ENCODE measurements at places on chromosomes 16 and 17.

DNA sequence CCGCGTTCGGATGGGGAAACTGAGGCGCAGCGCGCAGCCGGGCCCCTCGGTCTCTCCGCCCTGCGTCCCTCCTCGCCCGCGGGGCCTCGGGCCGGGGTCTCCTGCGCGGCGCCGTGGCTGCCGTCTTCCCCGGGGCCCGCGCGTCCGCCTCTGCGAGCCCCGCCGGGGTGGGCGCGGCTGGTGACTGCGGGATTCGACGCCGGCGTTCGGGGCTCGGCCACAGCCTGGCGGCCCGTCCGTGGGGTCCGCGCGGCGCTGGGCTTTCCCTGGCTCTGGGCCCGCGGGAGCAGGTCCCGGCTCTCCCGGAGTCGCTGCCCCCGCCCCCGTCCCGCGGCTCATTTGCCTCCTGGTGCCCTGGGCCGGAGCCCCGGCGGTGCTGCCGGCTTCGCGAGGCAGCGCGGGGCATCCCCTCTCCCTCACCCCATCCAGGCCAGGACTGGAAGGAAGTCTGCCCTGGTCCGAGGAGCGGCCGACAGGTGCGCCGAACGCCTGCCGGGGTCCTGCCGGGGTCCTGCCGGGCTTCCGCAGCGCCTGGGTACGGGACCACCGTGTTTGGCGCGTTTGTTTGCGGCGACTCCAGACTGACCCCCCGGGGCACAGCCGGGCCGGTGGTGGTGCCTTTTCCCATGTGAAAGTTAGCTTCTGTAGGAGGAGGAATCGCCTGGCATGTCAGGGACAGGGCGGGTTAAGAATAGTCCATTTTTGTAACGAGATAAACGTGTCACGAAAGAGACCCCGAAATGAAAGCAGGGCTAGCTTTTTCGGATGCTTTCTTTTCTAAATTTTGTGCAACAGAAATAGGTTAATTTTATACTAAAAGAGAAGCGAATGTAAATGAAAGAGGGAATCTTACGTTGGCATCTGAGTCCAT is 671 bp downstream of the CHMP6 start:
- DNase-seq, result no peak

DNA sequence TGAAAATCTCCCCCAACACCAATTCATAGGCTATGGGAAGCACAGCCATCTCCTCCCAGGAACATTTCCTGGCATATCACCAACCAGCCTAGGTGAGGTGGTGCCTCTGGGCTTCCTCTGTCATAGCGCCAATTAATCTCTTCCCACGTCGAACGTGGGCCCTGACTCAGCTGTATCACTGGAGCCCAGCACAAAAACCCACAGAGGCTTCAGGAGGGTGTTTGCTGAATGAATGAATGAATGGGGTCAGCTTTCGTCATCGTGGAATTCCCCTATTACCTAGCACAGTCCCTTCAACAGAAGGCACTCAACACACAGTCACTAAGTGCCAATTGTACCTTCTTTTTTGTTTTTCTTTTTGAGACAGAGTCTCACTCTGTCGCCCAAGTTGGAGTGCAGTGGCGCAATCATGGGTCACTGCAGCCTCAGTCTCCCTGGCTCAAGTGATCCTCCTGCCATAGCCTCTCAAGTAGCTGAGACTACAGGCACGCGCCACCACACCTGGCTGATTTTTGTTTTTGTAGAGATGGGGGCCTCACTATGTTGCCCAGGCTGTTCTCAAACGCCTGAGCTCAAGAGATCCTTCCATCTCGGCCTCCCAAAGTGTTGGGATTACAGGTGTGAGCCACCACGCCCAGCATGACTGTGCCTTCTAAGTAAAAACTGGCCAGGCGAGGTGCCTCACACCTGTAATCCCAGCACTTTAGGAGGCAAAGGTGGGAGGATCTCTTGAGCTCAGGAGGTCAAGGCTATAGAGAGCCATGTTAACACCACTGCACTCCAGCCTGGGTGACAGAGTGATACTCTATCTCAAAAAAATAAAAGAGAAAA is 4.1 kb downstream of the ZNF688 start:
- DNase-seq, result no peak

GRCh38 chr17:45147581-45148182 is 593 bp upstream of the HEXIM1 start:
- DNase-seq, result peak; percentile 87

DNA sequence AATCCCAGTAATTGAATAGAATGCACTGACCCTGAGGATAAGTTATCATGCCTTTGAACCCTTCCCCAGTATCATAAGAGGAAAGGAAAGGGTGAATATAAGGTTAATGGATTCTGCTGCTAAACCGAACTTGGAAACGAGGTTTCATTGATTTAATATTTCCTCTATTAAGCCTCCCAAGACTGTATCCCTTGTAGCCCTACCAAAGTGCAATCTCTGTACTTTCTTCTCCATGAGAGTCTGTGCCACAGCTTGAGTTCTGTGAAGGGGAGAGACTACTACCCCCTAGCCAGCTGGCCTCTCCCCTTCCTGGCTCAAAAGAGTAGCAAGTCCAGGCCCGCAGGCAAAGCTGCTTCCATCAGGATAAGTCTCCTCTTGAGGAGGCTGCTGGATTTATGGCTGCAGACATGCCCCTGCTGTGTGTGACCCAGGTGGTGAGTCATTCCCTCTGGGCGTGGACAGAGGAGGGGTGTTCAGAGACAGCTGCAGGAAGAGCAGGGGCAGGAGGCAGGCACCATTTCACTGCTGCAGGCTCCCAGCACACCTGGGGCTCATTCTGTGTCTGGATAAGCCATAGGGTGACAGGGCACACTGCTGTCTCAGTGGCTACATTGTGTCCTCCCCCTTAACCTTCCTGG is 58.4 kb downstream of the TOM1L2 start:
- peak; percentile 72 for DNase-seq

DNA sequence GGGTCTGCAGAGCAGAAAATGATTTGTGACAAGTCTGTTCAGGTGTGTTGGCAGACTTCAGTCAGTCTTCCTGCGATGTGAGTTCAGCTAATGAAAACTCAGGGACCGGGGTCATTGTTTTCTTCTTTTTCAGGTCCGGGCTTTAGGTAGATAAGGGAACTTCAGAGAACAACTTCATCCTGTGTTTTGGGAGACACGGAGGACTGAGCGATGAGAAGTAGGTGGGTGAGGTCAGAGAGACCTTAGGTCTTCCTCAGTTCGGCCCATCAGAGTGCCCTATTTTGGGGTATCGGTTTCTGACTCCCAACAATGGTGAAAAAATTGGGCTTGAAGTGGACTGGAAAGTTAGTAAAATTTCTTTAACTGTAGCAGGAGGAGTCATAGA is 88.9 kb upstream of the ATF7IP2 start:
- no peak for DNase-seq

- no peak for DNase-seq
These were observed 947 bp downstream of the SLC7A6OS start for GRCh38 chr16:68309799-68310198.

DNA sequence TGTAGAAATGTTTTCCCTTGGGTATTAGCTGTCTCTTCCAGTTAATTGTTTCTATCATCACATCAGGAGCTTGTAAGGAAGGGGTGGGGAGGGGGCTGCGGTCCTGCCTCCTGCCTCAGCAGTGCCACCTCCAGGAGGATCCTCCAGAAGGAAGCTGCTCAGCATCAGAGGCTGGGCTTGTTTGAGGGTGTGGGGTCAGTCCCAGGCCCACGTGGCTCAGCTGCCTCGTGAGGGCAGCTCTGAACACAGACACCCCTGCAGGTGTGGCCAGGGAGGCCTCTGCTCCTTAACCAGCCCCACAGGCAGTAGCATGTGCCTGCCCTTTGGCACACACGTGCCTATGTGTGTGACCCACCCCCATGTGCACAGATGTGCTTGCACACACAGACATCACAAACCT is 46.3 kb downstream of the MRM1 start:
- no peak for DNase-seq

DNA sequence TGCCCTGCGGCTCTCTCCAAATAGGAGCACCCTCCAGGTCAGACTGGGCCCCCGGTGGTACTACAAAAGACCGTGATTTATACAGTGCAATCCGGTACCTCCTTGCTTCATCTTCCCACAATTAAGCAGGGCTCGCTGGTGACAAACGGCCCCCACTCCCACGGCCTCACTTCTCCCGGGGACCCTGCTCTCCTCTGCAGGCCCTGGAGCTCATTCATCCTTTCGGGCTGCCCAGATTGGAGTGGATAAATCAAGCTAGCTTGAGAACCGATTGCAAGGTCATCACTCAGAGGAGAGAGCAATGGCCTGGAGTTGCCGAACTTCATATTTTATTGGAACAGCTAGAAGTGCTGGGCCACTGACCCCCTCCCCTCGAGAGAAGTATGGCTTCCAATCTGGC is 193.5 kb upstream of the IRX6 start:
- no peak for DNase-seq

DNA sequence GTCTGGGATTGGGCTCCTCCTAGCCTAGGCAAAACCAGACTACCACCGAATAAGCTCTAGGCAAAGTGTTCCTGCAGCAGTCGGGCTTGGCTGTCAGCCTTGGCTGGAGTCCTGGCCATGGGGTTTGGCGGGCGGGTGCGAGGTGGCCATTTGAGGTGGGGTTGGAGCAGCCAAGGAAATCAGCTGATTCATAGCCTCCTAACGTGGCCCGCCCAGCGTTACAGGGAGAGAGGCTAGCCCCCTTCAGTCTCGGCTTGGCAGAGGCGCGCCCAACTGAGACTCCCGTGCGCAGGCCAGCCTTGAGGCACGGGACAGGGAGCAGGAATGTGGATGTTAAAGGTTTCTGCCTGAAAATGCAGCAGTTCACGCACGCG is 1.9 kb downstream of the PMP22 start:
- DNase-seq, result peak; percentile 90

GRCh38 chr17:56831369-56832095 is 2.2 kb downstream of the C17orf67 start:
- DNase-seq, result no peak

- no peak for DNase-seq
These were observed 1.5 kb upstream of the SHISA6 start for GRCh38 chr17:11239379-11239970.

DNA sequence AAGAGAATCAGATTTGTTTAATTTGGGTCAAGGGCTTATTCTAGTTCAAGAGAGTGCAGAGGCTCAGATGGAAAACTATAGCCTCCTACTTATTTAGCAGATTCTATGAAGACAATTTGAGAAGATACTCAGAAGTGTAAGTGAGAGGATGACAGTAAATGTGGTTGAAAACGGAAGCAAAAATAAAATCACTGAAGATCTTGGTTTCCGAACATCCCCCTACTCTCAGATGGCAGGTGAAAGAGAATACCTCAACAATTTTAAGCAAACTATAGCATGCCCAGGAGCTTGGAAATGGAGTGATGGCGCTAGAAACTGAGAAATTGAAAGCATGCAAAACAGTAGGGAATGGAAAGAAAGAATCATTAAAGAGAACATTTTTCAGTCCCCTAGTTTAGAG is 705.5 kb upstream of the CDH8 start:
- DNase-seq, result no peak

DNA sequence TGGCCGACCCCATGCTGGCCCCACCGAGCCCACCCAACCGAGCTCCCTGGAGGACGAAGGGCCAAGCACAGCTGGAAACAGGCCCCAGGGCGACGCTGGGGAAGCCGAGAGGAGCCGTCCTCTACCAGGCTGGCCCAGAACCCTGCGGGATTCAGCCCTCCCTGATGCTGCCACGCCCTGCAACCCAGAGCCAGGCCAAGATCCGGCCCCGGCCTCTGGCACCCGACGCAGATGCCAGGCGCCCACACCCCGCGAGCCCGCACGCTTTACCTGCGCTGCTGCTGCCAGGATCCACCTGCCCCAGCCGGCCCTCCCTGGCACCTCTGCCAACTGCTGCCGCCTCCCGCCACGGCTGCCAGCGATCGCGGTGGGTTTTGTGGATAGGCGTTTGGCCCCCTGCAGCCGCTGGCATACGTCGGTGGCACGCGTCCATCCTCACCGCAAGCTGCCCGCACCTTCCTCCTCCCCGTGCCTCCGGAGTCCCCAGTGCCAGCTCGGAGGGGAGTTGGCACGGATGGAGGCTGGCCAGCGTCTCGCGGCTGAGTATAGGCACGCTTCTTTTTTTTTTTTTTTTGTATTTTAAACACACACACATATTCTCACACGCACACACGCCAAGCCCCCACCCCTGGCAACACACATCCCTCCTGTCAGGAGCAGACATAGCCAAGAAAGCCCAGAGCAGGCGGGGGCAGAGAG is 41.3 kb upstream of the ACSF3 start:
- no peak for DNase-seq

DNA sequence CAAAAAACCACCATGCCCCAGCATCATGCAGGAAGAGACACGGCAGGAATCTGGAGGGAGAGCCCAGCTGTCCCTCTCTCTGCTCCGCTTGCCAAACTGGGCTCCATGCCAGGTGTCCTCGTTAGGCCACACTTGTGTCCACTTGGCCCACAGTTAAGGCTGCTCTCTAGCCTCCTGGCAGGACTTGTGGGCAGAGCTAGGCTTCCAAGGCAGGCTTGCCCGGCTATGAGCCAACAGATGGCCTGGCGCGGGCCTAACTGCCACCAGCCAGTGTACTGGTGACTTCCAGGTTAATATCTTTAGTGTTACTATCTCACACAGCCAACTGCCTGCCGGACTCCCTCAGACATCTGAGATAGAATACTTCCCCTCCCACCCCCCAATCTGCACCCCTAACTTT is 10.6 kb downstream of the ATP6V0D1 start:
- DNase-seq, result peak; percentile 54

GRCh38 chr17:67531291-67531690 is 154.2 kb downstream of the PITPNC1 start:
- no peak for DNase-seq

GRCh38 chr16:8957509-8958157 is 6.1 kb downstream of the USP7 start:
- DNase-seq, result no peak
